ENCODE measurements at places on chromosomes 16 and 17. TPM values are rescaled to one million over a fixed set of nuclear protein-coding genes. Genes with fewer than 3 reads are reported as not detected.

- DNase-seq, result no peak
These were observed 39.7 kb upstream of the NGFR start for GRCh38 chr17:49455272-49455861.

DNA sequence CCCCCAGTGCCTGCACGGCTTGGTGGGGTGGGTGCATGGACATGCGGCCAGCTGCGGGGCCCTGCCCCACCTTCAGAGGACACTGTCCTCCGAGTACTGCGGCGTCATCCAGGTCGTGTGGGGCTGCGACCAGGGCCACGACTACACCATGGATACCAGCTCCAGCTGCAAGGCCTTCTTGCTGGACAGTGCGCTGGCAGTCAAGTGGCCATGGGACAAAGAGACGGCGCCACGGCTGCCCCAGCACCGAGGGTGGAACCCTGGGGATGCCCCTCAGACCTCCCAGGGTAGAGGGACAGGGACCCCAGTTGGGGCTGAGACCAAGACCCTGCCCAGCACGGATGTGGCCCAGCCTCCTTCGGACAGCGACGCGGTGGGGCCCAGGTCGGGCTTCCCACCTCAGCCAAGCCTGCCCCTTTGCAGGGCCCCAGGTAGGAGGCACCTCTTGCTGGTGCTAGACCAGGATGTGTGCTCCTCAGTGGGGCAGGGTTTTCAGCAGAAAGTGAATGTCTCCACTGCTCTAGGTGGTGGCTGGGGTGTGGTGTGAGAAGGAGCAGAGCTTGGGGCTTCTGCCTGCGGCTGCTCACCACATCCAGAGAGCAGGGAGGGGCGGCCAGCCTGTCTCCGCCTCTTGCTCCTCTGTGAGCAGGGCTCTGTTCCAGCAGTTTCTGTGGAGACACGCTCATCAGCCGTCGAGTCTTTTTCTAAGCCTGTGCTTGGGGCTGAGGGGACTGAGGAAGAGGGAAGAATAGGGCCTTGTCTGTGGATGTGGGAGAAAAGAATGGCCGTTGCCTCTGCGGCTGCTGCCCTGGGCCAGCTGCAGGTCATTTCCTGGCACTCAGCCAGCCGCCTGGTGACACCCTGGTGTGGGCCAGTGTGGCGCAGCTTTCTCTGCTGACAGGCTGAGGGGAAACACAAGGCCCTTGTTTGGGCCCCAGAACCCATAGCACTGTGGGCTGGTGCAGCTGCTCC is 2.2 kb downstream of the ZNF276 start:
- DNase-seq, result no peak

GRCh38 chr17:58569196-58569595 is 54.8 kb upstream of the MTMR4 start:
- no peak for DNase-seq

DNA sequence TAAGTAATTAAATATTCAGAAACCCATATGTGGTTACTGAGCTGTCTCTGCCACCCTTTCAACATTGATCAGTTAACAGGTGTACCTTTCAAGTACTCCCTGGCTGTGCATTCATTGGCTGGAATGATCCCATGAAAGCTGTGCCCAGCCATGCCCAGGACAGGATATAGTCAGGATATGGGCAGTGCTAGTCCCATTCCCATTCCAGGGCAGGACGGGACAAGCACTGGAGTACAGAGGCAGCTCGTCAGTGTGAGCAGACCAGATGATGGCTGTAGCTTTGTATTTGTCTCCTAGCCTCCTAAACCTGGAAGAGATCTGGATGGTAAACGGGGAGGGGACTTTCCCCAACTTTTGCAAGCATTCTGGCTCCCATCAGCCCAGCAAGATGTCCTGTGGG is 22.5 kb downstream of the HEATR3 start:
- DNase-seq, result no peak

- peak; percentile 24 for DNase-seq
These were observed 76.0 kb downstream of the BANP start for GRCh38 chr16:88026964-88027938.

- no peak for DNase-seq
These were observed 5.2 kb downstream of the TRAF4 start for GRCh38 chr17:28748852-28749515.

DNA sequence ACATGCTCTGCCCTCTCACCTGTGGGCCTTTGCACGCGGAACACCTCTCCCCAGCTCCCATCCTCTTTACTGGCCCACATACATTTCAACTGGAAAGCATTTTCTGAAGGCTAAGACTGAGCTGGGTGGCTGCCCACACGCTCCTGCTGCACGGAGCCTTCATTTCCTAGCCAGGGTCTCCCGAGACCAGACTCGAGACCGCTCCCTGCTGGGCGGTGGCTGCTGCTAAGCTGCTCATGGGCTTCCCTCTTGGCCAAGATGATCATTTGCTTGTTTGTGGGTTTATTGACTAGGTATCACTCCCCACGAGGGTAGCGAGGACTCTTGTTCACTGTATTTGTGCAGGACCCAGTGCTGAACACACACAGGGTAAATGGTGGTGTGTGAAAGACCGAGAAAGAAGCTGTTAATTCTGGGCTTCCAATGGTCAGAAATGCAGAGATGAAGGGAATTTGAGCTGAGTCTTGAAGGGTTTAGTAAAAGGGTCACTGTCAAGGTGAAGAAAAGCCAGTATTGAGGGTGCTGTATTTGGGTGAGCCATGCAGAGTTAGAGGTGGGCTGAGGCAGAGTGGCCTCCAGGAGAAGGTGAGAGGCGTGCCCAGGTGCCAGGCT is 907 bp downstream of the TRAPPC2L start:
- peak; percentile 86 for DNase-seq

DNA sequence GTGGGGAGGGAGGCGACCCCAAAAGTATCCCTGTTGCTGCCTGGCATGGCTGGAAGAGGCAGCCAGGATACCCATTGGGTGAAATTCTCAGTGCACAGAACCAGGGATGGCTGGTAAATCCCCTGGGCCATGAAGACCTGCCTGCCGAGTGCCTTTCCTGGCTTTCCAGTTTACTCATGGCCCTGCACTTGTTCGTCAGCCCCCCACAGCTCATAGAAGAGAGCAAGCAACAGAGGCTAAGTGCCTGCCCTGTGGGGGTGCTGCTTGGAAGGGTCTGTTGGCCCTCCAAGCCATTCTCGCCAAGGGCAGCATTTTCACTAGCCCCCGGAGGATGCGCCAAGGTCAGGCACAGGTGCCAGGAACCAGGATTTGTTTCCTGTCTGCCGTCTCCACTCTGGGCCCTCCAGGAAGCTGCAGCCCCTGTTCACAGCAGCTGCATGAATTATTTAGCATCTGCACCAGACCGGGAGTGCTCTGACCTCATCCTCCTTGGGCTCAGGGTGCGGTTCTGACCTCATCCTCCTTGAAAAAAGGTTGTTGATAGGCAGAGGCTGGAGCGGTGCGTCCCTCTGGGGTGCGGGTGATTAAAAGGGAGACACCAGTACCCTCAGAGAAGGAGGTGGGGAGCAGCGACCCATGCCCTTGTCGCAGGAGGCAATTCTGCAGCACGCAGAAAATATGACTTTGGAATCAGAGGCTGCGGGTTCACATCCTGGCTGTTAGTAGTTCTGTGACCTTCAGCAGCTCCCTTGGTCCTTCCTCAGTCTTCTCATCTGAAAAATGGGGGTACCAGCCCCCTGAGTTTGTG is 14.2 kb upstream of the CD300A start:
- no peak for DNase-seq

Gene MT1F
- 12.5 TPM for total RNA-seq

Gene MILR1
- not detected for total RNA-seq

Gene ATP2A1
- 2.3 TPM for total RNA-seq
